ENCODE measurements at places on chromosomes 7 and 10.

GRCh38 chr7:144786079-144786478 lies 49.8 kb downstream of the TPK1 start:
- no peak for DNase-seq

DNA sequence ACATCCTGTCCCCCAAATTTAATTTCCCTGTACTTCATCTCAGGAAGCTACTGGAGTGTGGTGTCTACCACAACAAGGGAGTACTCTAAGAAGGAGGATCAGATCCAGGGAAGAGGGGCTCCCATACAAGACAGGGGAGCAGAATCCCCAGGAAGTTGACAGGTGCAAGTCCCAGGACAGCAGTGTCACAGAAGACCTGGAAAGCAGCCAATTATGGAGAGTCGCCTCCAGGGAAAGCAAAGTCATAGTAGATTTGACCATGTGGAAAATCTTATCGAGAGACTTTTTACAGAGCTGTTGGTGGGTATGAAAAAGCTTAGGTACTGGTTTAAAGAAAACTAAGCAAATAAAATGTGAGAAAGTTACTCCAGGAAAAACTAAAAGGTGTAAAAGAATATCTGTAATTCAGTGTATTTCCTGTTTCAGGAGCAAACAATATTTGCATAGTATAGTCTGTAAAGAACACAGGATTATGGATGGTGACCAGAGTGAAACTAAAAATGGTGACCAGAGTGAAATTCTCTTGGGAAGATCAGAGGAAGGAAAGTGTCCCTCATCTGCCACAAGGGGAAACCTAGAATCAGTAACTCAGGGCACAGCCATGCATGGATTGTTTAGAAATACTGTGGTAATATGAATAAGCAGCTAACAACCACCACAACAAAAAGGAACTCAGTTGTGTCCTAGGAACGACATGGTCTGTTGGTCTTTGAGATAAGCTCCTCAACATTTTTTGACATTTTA lies 44.5 kb downstream of the LANCL2 start:
- DNase-seq = no peak

DNA sequence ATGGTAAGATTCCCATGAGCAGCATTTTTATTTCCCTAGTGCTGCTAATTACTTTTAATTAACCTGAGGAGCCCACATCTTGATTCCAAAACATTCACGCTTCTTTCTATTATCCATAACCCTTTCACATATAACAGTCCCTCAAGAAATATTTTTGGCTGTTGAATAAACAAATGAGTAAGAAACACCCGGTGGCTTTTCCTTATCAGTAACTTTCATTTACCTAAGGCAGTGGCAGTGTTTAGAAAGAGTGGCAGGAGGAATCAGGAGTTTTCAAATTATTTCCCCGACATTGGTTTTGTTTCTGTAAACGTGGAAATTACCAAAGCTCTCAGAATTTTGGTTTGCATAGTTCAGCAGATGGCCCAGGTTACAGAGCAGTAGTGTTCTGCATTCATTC lies 1015.6 kb upstream of the LRRTM3 start:
- DNase-seq = no peak

DNA sequence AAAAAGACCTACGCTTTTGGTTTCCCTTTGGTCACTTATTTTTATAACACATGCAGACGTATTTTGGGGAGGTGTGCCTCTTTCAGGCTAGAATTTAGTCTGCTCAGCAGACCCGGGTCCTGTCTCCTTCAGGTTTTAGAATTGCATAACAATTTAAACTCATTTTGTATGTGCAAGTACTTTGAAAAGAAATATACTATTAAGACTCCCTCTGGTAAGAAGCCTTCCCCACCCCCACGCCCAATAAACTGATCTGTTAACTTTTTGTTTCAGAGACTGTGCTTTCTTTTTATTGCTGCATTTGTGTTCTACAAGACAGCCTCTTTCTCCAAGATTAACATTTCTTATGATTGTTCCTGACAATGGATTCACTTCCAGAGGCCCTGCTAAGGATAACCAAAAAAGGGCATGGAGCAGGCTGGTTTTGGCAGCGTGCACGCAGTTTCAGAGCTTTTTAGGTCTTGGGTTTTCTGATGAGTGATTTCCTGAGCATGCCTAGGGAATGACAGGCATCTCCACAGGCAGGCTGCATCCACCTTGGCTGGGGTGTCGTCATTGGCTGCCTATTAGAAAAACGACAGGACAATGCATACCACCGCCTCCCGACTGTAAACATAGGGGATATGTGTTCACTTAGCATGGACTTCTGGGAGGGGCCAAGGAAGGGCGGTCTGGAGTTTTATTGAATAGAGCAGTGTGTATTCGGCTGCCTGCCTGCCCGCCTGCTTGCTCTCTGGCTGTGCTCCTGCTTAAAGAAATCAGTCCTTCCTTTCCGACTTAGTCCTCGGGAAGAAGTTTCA lies at the start of gene CALD1:
Gene CALD1 (plus strand): TSS at position 694 of the 800 bp plus-strand sequence. CDS start 88,100 bp downstream, outside the sequence.
- DNase-seq = no peak

- no peak for DNase-seq
Observed at GRCh38 chr10:7338469-7338868, 72.4 kb downstream of the SFMBT2 start.

DNA sequence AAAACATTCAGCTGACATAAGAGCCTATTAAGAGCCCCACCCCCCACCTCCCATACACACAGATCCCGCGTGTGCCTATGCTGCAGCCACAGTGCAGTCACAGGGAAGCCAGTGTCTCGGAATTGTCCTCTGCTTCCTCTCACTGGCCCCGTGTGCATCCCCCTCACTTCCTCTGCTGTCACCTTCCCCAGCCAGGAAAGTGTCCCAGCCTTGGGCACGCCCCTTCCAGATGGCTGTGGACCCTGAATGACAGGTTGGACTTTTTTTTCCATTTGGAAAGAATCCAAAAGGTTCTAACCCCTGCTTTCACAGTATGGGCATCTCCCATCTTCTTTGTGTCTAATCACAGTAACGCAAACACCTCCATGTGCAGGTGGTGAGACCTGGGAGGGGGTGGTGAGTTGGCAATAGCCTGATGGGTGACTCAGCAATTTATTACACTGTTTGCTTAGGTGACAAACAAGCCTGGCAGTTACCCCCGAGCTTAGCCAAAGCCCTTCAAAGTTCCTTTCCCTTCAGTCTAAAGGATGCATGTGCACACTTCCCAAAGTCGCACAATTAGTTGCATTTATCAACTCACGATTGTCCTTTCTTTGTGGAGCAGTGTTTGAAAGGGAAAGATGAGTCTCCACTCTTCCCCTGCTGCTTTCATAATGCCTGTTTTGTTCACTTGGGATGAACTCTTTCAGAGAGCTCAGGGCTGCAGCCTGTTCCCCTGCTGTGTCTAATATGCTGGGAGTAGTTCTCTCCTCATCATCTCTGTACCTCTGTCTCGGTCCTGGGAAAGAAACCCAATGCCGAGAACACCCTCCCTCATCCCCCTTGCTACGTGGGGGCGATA lies 67.5 kb upstream of the EFCAB10 start:
- no peak for DNase-seq

DNA sequence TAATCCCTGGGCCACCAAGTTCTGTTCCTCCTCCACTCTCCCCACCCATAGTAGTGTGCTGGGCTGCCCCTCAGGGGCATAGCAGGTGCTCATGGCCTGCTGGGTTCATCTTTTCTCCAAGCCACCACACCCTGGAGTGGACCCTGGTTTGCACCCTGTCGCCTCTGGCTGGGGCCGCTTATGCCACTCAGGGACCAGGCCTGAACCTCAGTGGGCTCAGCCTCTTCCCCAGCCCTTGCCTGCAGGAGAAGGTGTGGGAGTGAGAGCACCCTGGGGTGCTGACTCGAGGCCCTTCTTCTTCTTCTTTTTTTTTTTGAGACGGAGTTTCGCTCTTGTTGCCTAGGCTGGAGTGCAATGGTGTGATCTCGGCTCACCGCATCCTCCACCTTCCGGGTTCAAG lies 10.2 kb downstream of the CLIP2 start:
- no peak for DNase-seq

DNA sequence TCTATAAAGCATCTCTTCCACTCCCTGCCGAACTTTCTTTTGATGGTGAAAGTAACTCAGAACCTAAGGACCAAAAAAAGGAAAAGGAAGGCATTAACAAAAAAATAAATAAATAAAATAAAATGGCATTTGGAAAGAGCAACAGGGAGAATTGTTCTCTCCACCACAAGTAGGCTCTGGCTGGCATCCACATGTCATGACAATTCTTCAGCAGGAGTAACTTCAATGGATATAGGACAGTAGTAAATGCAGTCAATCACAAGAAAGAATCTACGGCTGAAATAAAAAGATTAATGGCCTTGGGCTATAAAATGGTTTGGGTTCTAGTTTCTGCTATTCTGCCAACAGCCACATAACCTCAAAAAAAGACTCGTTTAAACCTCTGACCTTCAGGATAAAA lies 23.9 kb downstream of the NCAPG2 start:
- no peak for DNase-seq

DNA sequence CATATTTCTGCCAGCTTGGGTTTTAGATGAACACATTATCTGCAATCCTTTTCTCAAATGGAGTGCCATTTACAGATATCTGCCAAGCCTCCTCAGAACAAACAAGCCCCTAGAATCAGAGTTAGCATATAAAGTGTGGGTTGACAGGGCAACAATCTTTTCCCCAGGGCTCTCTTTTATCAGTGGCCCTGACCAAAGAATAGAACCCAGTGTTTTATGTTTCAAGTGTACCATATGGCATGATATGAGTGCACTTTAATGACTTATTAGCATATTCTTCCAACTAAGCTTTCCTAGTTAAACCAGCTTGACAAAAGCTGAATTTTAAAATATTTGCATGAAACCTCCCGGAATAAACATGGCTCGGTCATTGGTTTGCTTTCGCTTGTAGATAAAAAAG lies 57.3 kb downstream of the EVX1 start:
- DNase-seq = no peak

- no peak for DNase-seq
Observed at GRCh38 chr7:150947761-150948651, 30.1 kb downstream of the KCNH2 start.

DNA sequence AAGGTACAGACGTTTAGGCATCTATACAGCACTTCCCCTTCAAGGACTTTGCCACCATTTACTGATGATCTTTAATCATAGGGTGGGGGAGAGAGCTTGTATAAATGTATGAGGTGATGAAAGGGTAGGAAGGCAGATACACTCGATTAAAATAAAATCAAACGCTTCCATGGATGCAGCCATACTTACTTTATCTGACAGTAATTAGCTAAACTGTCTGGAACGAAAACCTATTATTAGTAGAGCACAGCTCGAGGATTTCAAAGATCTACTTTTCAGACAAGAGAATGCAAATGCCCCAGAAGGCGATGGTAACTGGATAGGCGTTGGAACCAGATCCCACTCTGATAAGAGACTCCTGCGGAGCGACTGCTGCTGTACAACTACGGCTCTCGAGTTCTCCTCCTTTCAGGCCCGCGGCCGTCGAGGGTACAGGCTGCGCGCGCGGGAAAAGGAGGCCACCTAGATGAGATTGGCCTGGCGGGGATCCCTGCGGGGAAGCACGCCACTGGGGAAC lies 3.1 kb upstream of the NKX2-3 start:
- no peak for DNase-seq

All from activated gamma-delta T cell treated with Interleukin-2 at 50 U/mL for 16 hours (primary cell).